ENCODE measurements at places on chromosomes 5 and 9. TPM values are rescaled to one million over a fixed set of nuclear protein-coding genes. Genes with fewer than 3 reads are reported as not detected.

Gene INSL4
- not detected for polyA plus RNA-seq

- no peak for DNase-seq
Observed at GRCh38 chr5:170737591-170737990, 45.9 kb upstream of the GABRP start.

GRCh38 chr5:62575489-62575888, 3.1 kb upstream of the LRRC70 start:
- no peak for DNase-seq

Gene ZDHHC11
- 3.5 TPM for polyA plus RNA-seq

Gene MLLT3
- 32.4 TPM for polyA plus RNA-seq

Gene SMIM33
- not detected for polyA plus RNA-seq

- DNase-seq, result no peak
Observed at GRCh38 chr5:1105350-1106265, 6.3 kb downstream of the SLC12A7 start.

DNA sequence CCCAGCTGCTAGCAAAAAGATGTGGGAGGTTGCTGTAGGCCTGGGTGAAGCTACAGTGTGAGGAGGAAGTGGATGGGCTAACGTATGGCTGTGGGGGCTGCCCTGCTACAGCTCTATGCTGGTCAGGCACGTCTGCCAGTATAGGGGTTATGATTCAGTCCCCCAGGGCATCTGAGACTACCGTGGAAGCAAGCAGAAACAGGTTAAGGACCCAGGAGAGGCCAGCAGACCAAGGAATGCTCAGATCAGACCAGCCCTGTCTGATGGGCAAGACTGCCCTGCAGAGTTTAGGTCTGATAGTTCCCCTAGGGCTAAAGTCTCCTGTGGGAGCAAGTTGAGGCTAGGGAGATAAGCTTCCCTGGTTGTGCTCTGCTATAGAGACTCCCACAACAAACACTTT, 416.1 kb upstream of the CTNND2 start:
- DNase-seq, result no peak
